ENCODE measurements at places on chromosomes 1 and 21.

DNA sequence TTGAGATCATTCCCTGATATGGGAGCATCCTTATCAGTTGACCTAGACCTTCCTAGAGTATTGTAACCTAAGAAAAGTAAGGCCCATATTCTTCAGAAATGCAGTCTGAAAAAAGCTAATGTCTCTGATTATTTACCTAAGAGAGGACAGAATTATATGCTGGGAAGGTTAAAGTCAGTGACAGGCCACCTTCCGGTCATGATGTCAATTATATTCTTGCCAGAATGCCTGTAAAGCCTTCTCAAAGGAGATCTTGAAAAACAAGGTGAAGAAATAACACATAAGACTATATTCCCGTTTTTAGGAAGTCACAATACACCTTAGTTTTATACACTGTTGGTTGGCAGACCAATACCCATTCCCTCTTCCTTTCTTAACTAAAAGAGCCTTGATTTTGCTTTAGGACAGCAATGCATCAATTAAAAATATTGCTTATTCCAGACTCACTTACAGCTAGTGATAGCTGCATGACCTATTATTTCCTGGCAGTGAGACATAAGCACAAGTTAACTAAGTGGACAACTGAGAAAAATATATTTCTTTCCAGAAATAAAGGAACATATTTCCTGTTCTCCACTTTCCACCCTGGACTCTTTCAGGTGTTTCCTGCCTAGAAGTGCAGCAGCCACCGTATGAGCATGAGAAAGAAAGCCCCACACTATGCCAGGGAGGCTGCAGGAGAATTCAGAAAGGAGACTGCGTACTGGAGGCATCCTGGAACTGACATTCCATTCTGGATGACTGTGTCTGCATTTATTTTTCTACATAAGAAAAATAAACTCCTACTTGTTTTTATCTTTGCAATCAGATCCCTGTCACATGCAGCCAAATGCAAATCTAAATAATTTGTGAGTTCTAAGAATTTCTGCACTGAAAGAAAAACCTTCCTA is 332.9 kb upstream of the PTBP2 start:
- no peak for DNase-seq

DNA sequence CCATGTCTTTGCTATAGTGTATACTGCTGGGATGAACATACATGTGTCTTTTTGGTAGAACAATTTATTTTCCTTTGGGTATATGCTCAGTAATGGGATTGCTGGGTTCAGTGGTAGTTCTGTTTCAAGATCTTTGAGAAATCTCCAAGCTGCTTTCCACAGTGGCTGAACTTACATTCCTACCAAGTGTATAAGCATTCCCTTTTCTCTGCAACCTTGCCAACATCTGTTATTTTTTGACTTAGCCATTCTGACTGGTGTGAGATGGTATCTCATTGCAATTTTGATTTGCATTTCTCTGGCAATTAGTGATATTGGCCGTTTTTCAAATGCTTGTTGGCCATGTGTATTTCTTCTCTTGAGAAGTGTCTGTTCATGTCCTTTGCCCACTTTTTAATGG is 37.5 kb upstream of the ANGPTL1 start:
- DNase-seq: no peak

- DNase-seq: no peak
These were observed 70.2 kb downstream of the UCK2 start for GRCh38 chr1:165897326-165898303.

GRCh38 chr21:21179619-21180298 is 181.6 kb downstream of the NCAM2 start:
- DNase-seq: no peak

All from chondrocyte (in vitro differentiated cells).